Urothelium cell line (cell line): ENCODE measurements at places on chromosomes 2 and 18.

GRCh38 chr2:189096769-189097447 is 82.7 kb downstream of the COL5A2 start:
- DNase-seq, result peak; percentile 57

GRCh38 chr2:235925250-235925919 is 242.8 kb downstream of the GBX2 start:
- no peak for DNase-seq

DNA sequence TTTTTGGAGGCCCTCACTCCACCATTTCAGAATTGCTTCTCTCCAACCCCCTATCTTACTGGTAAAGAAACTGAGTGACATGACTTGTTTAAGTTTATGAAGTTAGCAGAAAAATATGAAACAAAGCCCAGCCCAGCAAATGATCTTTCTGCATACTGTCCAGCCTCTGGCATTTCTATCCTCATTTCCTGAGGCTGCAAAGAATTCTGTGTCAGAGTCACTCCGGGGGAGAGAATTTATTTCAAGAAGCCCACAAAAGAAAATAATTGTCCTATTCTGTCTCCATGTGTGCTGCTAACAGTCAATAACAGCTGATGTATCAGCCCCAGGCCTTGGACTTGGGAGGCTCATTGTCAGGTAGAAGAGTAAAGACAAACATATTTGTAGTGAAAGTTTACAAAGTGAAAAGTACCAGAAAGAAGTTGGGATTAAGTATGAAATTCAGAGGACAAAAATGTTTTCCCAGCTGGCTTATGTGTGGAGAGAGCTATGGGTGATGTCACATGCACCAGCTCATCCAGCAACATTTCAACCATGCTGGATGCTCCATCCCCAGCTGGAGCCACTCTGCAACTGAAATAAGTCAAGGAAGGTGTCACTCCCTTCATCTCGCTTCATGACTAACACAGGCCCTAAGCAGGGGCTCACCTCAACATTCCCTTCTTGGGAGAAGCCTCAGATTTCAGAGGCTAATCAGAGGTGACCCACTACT is 42.3 kb downstream of the TRABD2A start:
- DNase-seq, result no peak

GRCh38 chr2:167749016-167749415 is 498.4 kb downstream of the STK39 start:
- no peak for DNase-seq

DNA sequence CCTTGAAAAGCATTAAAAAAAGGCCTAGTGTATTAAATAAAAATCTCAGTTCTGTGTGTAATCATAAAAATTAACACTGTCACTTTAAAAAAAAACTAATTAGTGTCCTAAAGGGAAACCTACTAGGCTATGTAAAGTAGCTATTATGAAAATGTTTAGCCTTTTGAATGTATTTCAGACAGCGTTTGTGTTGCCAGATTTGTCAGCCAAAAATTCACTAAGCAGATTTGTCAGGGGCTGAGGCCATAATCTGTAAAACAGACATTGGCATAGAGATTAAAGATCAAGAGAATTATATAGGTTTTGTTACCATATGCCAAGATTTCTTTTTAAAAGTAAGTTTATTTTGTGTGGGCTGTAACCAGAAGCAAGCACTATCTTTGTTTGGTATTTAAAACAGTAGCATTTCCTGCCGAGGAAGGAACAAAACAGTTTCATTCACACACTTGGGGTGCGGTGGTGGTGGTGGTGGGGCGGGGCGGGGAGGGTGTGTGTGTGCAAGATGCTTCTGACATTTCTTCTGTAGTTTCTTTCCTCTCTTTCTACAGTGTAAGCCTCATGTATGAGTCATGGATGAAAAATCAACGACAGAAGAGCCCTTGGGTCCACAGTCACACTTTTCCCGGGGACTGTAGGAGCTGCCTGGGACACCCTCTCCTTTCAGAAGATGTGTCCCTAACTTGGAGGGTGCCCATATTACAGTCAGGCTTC is 328.5 kb upstream of the FANCL start:
- peak; percentile 38 for DNase-seq

GRCh38 chr2:149561309-149561926 is 26.2 kb downstream of the MMADHC start:
- peak; percentile 9 for DNase-seq

DNA sequence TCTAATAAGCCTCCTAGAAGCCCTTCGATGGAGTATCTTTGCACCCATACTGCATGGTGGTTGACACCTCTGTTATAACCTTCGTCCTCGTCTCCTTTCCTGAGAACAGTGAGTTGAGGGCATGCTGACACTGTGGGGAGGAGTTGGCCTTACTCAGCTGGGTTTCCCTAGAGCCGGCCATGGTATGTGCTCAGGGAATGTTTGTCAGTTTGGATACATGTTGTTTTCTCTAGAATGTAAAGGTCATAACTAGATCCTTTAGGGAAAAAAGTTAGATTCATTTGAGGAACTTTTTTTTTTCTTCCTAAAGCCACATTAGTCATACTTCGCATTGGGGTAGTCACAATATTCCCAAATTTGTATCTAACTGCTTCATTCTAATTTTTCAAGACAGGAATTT is 106.0 kb upstream of the FOSL2 start:
- DNase-seq, result no peak

GRCh38 chr2:129610766-129611165 is 368.7 kb upstream of the RAB6C start:
- no peak for DNase-seq

GRCh38 chr2:80499095-80499494 is 194.5 kb upstream of the LRRTM1 start:
- no peak for DNase-seq

GRCh38 chr2:224922142-224922727 is 120.0 kb downstream of the DOCK10 start:
- no peak for DNase-seq

- DNase-seq, result no peak
Observed at GRCh38 chr2:185921048-185921756, 182.6 kb downstream of the FSIP2 start.

DNA sequence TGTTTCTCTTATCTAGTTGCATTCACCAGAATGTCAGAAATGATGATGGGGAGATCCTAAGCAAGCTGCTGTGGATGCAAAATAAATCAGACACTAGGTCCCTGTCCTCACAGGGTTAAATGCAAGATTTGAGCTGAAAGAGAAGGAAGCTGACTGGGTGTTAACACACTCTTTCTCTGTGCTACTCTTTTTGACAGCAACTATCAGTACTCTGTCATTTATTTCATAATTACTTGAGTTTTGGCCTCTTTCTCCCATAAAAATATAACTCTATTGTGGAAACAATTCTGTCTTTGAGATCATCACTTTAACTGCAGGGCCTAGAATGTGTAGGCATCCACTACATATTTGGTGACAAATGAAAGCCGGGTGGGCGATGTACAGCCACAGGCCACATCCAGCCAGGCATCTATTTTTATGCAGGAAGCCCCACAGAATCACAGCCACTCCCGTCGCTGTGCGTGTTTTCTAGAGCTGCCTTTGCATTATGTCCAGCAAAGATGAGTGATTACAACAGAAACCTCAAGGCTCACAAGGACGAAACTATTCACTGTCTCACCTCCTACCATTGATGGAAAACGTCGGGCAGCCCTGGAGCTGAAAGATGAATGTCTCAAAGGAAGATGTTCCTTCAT is 849.0 kb downstream of the RNF144A start:
- DNase-seq, result no peak

GRCh38 chr18:61817086-61817485 is 75.7 kb downstream of the RNF152 start:
- no peak for DNase-seq

DNA sequence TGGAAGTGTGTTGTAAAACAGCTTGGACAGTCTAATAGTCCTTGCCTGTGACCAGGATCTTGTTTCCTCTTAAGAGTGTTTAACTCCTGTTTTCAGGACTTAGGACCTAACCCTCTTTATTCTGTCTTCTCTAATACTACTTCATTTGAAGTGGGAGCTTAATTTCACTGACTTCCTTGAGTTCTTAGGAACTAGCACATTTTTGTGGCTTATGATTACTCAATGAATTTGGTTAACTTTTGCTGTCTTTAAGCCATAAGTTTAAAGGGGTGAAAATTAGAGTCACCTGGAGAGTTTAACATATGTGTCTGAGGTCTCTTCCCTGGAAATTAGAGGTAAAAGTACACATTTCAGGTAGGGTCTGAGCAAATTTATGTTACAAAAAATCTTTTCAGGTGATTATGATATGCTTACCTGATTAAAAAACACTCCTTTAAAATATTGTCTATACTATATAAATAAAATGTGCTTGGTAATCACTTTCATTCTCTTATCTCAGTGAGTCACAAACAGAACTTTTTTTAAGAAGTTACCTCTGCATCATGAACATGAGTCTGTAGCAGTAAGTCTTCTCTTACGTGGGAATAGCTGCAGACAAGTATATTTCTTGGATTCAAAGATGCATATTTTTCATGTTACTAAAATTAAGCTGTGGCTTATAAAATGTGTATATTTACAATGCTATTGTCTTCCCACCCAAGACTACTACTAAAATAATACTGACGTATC is 52.7 kb downstream of the ATP9B start:
- no peak for DNase-seq

GRCh38 chr18:40692871-40693270 is 1262.2 kb upstream of the PIK3C3 start:
- no peak for DNase-seq

GRCh38 chr18:54119524-54120019 is 104.9 kb downstream of the MBD2 start:
- peak; percentile 14 for DNase-seq

GRCh38 chr2:7860693-7861092 is 821.2 kb upstream of the ID2 start:
- no peak for DNase-seq

GRCh38 chr2:18276583-18277075 is 283.8 kb downstream of the RDH14 start:
- no peak for DNase-seq

DNA sequence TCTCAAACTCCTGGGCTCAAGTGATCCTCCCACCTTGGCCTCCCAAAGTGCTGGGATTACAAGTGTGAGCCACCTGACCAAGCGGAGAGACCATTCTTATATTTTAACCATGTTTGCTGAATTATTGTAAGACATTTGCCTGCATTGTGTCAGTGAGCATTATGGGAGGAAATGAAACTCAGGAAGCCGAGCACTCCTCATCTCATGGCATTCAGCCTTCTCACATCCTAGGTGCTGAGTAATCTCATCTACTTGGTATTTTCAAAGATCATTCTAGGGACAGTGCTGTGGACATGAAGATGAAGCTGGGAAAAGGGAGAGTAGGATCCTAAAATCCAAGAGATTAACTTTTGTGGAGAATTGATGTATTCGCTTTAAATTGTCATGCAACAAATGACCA is 66.1 kb downstream of the NAPG start:
- no peak for DNase-seq

DNA sequence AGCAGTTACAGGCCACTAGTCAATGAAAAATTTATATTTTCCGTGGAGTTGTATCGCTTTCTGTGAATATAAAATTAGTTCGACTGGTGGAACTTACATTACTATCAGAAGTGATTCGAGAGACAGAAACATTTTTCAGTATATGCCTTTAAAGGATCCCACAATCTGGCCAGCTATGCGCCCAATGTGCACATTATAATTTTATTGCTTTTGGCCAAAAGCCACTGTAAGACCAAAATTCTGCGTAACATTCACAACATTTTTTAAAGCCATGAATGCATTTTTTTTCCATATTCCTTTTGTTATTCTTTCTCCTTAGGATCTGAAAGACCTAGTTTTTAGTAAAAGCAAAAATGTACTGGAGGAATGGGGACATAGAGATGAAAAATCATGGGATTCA is 131.0 kb upstream of the CHAC2 start:
- no peak for DNase-seq

DNA sequence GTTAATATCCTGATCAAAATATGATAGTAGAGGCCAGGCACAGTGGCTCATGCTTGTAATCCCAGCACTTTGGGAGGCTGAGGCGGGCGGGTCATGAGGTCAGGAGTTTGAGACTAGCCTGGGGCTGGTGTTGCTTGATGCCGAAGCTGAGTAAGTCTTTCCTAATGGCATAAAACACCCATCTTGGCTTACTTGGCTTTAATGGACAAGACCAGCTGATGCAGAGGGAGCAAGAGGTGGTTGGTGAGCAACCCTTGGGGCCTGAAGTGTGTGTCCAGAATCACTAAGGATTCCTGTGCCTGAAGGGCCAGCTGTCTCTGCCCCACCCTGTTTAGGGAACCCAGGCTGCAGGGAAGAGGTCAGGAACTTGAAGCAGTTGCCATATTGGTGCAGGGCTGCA is 217.2 kb downstream of the ARL4C start:
- DNase-seq, result no peak
